Caco-2 (cell line): ENCODE measurements at places on chromosomes 11 and 22. TPM values are rescaled to one million over a fixed set of nuclear protein-coding genes. Genes with fewer than 3 reads are reported as not detected.

Gene SNX32
- total RNA-seq = not detected in 2 replicates

Gene LRRC10B
- total RNA-seq = 0.34 TPM in 1 of 2 replicates, not detected in the other

Gene C11orf91
- total RNA-seq = not detected in 2 replicates

Gene AIFM3
- 0.73 and 3.0 TPM in 2 replicates for total RNA-seq

Gene ADM2
- 28.8 and 30.5 TPM in 2 replicates for total RNA-seq

Gene POLR2L
- total RNA-seq = 139 and 141 TPM in 2 replicates

Gene SEPTIN3
- total RNA-seq = 2.2 TPM in 2 replicates

Gene TSGA10IP
- 0.79 TPM in 1 of 2 replicates, not detected in the other for total RNA-seq

Gene EIF4ENIF1
- total RNA-seq = 37.0 and 39.7 TPM in 2 replicates

Gene MEI1
- not detected in 2 replicates for total RNA-seq

Gene GLB1L3
- not detected in 2 replicates for total RNA-seq

Gene IGLL1
- total RNA-seq = not detected in 2 replicates

Gene C11orf42
- total RNA-seq = not detected in 2 replicates

Gene DUSP8
- 7.7 and 12.1 TPM in 2 replicates for total RNA-seq

Gene OR5M3
- total RNA-seq = not detected in 2 replicates

Gene GGTLC3
- total RNA-seq = not detected in 2 replicates

Gene CSF2RB
- total RNA-seq = not detected in 2 replicates

Gene GRK2
- total RNA-seq = 113 and 120 TPM in 2 replicates

Gene ABCC8
- 0.09 TPM in 1 of 2 replicates, not detected in the other for total RNA-seq

Gene HTR3A
- total RNA-seq = not detected in 2 replicates

Gene ART1
- not detected in 2 replicates for total RNA-seq

Gene RIMBP3B
- total RNA-seq = not detected in 2 replicates

Gene OMP
- total RNA-seq = 0.70 and 2.5 TPM in 2 replicates

Gene OR4C16
- not detected in 2 replicates for total RNA-seq

Gene OLFML1
- 1.8 and 3.9 TPM in 2 replicates for total RNA-seq

Gene DEPDC7
- 17.0 and 17.2 TPM in 2 replicates for total RNA-seq

Gene MMP13
- not detected in 2 replicates for total RNA-seq

Gene ZNF214
- 0.16 and 0.70 TPM in 2 replicates for total RNA-seq

Gene TMEM132A
- 86.6 and 97.3 TPM in 2 replicates for total RNA-seq

Gene KCNA4
- not detected in 2 replicates for total RNA-seq

Gene SULT4A1
- not detected in 2 replicates for total RNA-seq

Gene SCUBE1
- total RNA-seq = not detected in 2 replicates

Gene HBB
- total RNA-seq = not detected in 2 replicates

Gene SCUBE2
- total RNA-seq = 3.1 and 3.2 TPM in 2 replicates

Gene CHST1
- total RNA-seq = not detected in 2 replicates

Gene ANO3
- total RNA-seq = not detected in 2 replicates

Gene CCDC87
- total RNA-seq = 1.0 TPM in 2 replicates

Gene OR51I1
- total RNA-seq = not detected in 2 replicates

Gene HBG1
- not detected in 2 replicates for total RNA-seq

Gene EI24
- total RNA-seq = 164 and 170 TPM in 2 replicates

Gene OR51B2
- total RNA-seq = not detected in 2 replicates

Gene VSIG2
- 0.28 TPM in 1 of 2 replicates, not detected in the other for total RNA-seq

Gene TPCN2
- 59.5 and 63.6 TPM in 2 replicates for total RNA-seq

Gene RAC2
- total RNA-seq = 0.25 TPM in 1 of 2 replicates, not detected in the other

Gene ACTN3
- total RNA-seq = 0.16 TPM in 1 of 2 replicates, not detected in the other

Gene SLC22A9
- total RNA-seq = 1.7 and 2.0 TPM in 2 replicates

Gene DEUP1
- 0.25 and 0.60 TPM in 2 replicates for total RNA-seq

Gene GPHA2
- total RNA-seq = not detected in 2 replicates
